Activated CD8-positive, alpha-beta memory T cell treated with anti-CD3 and anti-CD28 coated beads for 1 hour (primary cell): ENCODE measurements at places on chromosomes 5 and 9.

DNA sequence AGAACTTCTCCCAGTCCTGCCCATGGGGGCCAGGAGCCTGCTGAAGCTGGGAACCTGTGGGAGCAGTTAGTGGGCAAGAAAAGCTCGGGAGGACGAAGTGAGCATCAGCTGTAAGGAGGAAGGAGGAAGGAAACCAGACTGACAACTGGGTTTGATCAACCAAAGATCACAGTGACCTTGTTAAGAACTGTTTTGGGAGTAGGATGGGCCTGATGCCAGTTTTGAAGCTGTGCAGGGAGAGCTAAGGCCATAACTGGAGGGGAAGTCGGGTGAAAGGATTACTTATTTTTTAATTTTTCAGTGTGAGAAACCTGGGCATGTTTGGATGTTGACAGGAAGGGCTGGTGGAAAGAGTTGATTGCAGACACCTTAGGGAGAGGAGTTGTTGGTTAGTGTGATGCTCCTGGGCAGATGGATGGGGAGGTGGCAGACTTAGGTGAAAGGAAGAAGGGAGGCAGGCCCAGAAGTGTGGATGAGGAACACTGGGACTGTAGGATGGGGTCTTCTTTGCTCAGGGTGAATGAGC is 58.3 kb upstream of the KLF4 start:
- DNase-seq: no peak

DNA sequence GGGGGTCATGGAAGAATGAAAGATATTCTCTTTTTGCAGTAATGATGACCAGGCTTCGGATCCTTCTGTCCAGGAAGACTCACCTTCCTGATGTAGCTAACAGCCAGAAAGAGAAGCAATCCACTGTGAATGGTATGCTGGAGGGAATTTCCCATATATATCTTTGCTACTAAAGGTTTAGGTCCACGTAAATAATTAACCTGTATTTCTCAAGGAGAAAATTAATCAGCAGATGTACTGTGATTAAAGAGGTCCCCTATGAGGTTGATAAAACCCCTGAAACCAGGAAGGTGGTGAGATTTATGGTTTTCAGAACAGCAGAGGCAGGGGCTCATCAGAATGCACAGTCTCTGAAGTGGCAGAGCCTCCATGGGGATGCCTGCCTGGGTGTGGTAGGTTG is 11.4 kb upstream of the RAB3C start:
- DNase-seq: no peak

- DNase-seq: no peak
Observed at GRCh38 chr5:135942202-135942771, 12.5 kb downstream of the LECT2 start.

- no peak for DNase-seq
Observed at GRCh38 chr9:119368681-119369581, at the start of gene BRINP1. Gene BRINP1, minus strand, starts transcription at chr9:119369435. Its CDS starts 56,080 bp downstream, at chr9:119313355.

DNA sequence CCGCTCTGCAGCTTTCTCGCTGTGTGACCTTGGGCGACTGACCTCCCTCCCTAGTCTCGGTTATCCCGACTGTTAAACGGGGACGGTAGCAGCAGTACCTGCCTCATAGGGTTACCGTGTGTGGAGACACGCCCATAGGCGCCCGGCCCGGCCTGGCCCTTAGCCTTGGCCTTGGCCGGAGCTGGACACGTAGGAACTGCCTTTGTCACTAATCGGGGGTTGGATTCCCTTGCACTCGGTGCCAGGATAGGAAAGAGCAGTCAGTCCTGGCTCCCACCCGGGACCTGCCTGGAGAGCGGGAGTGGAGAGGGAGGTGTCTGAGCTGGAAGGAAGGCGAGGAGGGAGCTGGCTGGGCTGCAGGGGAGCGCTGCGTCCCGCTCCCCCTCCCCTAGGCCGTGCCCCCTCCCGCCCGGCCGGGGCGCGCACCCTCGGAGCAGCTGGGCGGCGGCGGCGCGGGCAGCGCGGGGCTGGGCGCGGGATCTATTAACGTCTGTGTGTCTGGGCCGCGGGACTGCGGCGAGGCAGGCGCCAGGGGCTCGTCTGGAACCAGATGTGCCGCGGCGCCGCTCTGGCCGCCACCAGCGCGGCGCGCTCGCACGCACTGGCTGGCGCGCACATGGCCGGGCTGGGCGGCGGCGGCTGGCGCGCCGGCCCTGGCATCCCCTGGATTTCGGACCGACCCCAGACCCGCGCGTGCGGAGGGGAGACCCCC is 31.7 kb downstream of the PRRX2 start:
- DNase-seq: no peak
